Esophagus muscularis mucosa (tissue), 4 donors: ENCODE measurements at places on chromosomes 3 and 15. TPM values are rescaled to one million over a fixed set of nuclear protein-coding genes. Genes with fewer than 3 reads are reported as not detected.

PLA2G4E gene
- total RNA-seq: not detected

CFAP100 gene
- not detected for total RNA-seq

SOX2 gene
- 2.5 TPM for total RNA-seq

SNUPN gene
- total RNA-seq: 16.6 TPM

FRMD5 gene
- 0.52 TPM for total RNA-seq

FAM107A gene
- total RNA-seq: 79.9 TPM

FSIP1 gene
- total RNA-seq: 1.2 TPM
